ENCODE measurements at places on chromosomes 1 and 21.

DNA sequence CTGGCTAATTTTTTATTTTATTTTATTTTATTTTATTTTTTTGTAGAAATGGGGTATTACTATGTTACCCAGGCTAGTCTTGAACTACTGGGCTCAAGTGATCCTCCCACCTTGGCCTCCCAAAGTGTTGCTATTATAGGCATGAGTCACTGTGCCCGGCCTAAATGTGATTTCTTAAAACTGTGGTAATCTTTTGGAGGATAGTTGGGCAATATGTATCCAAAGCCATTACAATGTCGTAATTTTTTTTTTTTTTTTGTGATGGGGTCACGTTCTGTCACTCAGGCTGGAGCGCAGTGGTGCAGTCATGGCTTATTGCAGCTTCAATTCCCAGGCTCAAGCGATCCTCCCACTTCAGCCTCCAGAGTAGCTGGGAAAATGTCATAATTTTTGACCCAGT, 14.2 kb downstream of the ETV3L start:
- DNase-seq: no peak

GRCh38 chr1:234001817-234002216, 97.3 kb downstream of the SLC35F3 start:
- no peak for DNase-seq

DNA sequence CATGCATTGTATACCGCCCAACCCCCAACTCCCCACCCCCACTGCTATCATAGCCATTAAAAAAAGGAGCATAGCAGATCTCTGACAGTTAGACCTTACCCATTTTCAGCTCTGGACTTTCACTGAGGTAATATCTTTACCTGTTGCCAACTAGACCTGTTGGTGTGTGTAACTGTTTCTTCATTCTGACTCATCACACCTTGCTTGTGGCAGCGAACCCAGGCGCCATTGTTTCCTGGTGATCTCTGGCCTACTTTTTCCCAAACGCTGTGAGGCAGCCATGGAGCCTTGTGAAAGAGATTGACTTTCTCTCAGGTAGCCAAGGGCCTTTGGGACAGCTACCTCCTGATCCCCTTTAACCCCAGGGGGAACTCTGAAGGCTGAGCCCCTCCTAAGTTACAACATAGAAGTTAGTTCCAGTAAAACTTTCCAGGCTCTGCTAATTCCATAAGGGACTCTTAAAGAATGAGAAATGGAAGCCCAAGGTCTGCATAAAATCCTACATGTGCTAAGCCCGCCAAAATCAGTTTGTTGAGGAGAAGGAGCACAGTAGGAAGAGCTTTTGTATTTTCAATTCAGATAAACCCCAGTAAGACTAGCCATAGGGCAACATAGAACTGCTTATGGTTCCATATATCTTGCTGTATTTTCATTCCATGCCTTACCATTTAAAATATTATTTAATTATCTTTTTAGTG, 196.1 kb upstream of the CAMK1G start:
- DNase-seq: no peak

DNA sequence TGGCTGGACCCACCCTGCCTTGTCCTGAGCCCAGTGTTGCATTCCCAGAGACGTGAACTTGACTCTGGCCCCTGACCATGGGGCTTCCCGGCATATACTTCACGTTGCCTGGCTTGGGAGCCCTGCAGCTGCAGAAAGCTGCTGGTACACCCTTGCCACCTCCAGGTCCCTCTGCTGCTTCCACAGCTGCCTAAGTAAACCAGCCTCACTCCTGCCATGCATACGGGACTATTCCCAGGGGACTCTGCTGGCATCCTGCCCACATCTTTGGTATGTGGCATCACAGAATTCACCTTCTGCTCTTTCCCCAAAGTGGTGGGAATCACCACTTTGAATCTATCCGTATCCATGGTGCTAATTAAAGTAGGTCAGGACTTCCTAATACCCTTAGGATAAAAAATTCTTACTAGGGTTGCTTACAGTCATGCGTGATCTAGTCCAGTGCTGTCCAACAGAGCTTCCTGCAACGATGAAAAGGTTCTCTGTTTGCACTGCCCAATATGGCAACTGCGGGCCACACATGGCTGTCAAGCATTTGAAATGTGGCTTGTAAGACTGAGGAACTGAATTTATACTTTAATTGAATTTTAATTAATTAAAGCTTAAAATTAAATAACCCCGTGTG, 203.0 kb downstream of the GRIK3 start:
- DNase-seq: no peak

DNA sequence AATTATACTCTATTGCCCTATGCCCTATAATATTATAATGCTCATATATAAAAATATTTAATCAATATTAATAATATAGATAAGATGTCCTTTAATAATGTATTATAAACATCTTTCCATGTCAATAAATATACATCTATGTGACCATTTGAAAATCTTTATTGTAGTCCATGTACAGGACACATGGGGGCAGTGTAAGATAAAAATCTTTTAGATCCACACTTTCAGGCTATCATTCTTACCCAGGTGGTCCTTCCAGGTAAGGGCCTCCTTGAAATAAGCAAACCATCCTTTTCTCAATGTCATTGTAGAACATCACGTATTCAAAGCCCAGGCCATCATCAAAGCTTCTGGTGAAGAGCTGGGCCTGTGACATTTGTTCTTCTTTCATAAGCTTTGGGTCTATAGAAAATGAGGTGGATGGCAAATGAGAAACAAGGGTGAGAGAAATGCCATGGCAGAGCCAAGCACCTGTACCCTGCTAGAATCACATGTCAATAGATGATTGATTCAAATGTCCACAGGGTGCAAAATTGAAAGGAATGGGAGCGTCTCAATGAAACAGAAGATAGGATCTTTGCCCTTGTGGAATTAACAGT, 20.2 kb downstream of the THEM4 start:
- DNase-seq: no peak

GRCh38 chr1:3553166-3553939, 58.0 kb downstream of the MEGF6 start:
- no peak for DNase-seq

DNA sequence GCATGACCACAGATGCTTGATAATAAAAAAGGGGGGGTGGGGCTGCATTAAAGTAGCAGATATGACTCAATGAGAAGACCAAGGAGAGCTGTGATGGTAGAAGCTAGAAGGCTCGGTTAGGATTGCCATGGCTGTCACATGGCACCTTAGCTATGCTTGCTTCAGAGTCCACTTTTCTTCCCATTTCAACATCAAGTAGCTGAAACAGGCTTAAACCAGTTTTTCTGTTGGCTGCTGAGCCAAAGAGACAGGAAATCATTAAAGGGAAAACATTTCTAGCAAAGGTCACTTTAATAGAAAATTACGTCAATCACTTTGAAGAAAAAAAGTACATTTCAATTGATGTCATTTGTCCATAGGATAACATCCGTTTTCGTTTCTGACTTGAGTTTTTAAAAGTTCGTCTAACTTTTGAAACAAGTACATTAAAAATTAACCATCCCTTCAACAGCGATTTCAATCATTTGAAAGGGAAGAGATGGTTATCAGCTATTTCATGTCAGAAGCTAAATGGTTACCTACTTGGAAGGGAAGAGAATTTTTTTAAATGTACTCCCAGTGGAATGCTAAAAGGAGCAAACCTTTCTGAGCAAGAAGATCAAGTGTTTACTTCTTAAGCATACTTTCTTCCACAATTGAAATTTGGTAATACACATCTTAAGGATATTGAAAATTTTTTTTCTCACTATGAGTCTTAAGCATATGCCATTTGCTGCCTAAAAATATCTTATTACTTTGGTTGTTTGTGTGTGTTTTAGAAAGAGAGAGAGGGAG, 488.1 kb upstream of the PRMT6 start:
- no peak for DNase-seq

DNA sequence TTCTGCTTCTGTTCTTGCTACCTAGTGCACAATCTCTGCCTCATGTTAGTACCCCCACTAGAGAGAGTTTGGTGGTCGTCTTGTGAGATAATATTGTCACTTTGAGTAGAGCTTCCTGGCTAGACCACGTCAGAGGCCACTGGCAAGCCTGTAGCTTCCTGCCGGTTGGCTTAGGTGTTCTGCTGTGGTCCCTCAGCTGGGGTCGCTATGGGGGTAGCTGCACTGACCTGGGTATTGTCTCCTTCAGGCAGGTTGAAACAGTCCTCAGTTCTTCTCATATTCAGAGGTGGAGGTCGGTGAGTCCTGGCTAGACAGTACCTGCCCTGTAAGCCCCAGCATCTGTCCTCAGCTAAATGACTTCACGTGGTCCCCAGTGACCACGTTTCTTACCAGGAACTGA, 86.2 kb downstream of the C1orf94 start:
- DNase-seq: no peak

DNA sequence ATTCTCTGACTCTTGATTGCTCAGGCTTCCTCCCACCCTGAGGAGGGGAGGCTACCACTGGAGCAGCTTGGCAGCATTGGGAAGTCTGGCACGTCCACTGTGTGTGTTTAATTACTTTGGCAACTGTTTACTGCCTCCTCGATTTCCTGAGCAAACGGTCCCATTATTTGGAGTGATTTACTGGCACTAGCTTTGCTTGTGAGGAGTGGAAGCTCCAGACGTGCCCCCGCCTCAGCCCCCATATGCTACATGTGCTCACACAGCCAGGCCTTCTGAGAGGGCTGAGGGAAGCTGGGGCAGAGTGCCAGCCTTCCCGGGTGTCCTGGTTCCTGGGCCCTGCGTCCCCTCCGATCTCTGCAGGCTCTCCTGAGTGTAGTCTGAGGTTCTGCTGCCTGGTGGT, 306.2 kb downstream of the PTPRU start:
- no peak for DNase-seq

DNA sequence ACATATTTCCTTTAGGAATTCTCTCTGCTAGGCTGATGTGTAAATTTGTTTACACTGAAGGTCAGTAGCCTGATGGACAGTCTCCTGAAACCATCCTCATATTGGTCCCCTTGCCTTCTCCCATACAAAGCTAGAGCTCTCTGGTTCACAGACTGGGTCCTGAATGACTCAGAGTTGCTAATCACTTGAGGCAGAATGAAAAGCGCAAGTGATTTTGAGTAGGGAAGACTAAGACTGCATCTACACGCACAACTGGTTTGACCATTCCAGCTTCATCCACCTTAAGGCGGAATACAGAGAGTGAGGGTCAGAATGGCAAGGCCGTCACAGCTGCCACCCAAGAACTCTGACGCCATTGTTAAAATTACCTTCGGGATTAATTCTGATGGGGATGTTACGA, 70.2 kb upstream of the KIF26B start:
- no peak for DNase-seq

GRCh38 chr1:38360807-38361206, 314.2 kb upstream of the POU3F1 start:
- DNase-seq: no peak

GRCh38 chr1:17639703-17640340, 100.3 kb downstream of the ARHGEF10L start:
- DNase-seq: no peak

Measured in Panc1 (cell line).